ENCODE measurements at places on chromosomes 2 and 18.

GRCh38 chr2:236777408-236777807 lies 207.8 kb downstream of the ACKR3 start:
- DNase-seq: no peak

DNA sequence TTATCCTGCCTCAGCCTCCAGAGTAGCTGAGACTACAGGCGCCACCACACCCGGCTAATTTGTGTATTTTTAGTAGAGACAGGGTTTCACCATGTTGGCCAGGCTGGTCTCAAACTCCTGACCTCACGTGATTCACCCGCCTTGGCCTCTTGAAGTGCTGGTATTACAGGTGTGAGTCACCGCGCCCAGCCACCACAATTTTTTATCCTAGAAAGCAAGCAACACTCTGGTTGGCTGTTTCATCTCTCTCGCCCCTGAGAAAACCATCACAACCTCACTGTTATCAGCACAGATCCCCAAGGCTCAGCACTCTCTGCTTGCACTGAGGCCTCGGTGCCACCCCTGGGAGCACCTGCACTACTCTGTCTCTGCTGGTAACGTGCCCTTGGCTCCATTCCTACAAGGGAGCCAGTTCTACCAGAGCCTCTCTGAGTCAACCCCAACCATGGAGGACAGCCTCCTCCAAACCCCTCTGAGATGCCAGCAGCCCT lies 134.8 kb upstream of the AGAP1 start:
- DNase-seq: no peak

- no peak for DNase-seq
These were observed 171.1 kb downstream of the CCDC102B start for GRCh38 chr18:68969027-68969426.

DNA sequence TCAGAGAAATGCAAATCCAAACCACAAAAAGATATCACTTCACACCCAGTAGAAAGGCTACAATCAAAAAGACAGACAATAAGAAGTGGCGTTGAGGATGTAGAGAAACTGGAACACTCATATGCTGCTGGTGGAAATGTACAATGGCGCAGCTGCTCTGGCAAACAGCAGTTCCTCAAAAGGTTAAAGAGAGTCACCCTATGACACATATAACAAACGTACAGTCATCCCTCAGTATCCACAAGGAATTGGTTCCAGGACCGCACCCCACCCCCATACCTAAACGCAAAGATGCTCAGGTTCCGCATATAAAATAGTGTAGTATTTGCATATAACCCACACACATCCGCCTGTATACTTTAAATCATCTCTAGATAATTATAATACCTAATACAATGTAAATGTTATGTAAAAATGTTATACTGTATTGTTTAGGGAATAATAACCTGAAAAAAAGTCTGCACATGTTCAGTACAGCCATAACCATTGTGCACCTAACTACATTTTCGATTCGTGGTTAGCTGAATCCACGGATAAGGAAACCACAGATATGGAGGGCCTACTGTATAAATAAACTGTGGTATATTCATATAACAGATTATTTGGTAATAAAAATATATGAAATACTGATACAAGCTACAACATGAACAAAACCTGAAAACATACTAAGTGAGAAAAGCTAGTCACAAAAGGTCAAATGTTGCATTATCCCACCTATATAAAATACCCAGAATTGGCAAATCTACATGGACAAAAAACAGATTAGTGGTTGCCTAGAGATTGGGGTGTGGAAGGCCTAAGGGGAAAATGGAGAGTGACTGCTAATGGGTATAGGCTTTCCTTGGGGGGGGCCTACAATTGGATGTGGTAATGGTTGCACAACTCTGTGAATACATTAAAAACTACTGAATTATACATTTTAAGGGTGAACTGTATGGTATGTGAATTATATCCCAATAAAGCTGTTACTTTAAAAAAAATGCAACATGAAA lies 37.5 kb downstream of the UXS1 start:
- DNase-seq: no peak

DNA sequence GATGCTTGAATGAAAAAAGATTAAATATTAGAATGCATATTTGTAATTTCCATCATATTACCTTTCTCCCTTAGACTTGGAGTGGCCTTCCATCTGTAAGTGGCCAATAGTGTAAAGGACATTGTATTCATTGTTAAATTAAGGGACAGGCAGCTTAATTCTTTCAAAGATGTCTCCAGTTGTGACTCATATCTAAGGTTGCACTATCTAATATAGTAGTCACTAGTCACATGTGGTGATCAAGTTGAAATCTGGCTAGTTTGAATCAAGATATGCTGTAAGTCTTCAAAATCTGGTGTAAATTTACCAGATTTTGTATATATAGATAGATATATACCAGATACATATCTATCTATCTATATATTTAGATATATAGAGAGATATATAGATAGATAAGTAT lies 52.4 kb upstream of the AGPS start:
- DNase-seq: no peak
